Hematopoietic multipotent progenitor cell (in vitro differentiated cells): ENCODE measurements at places on chromosomes 12 and 14.

DNA sequence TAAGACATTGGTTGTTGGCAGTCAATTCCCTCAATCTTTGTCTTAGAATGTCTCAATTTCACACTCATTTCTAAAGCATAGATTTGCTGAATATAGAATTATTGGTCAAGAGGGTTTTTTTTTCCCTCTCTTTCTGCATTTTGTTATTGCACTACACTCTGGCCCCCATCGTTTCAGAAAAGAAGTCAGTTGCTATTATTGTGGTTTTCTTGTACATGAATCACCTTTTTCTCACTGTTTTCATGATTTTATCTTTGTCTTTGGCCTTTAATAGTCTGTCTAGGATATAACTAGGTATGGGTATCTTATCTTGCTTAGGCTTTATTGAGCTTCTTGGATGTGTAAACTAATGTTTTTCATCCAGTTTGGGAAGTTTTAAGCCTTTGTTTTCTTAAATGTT is 194.3 kb upstream of the DAAM1 start:
- no peak for DNase-seq

- no peak for DNase-seq
Measured at GRCh38 chr14:76923431-76924370, 97.5 kb downstream of the LRRC74A start.

- no peak for DNase-seq
Measured at GRCh38 chr14:61620130-61620946, 75.0 kb upstream of the HIF1A start.

GRCh38 chr14:75886636-75887348 is 95.0 kb downstream of the TGFB3 start:
- no peak for DNase-seq

DNA sequence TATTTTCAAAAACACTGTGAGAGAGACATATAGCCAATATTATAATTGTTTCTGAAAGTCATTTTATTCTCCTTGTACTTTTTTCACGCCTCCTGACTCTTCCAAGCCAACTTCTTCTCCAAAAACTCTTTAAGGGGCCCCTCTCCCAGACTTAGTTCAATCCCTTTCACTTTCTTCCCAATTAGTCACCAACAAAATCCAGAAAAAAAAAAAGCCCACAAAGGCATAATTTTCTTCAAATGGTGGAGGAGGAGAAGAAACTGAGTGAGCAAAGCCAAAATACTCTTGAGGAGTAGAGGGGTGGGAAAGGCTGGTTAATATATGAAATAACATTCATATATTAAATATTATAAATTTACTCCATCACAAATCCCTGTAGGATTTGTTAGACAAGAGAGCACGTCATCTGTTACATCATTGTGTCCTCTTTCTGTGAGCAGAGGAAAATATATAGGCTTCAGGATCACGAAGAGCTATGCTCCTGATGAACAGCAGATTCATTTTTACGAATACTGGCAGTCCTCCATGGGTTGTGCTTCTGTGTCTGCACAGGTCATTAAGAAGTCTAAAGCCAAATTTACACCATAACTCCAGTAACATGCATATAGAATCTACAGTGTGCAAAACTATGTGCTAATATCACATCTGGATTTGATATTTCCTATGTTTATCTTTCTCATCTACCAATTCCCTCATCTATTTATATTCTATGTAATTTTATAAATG is 25.9 kb upstream of the NID2 start:
- DNase-seq, result no peak

- no peak for DNase-seq
Measured at GRCh38 chr12:79302162-79302814, 388.5 kb downstream of the PAWR start.

DNA sequence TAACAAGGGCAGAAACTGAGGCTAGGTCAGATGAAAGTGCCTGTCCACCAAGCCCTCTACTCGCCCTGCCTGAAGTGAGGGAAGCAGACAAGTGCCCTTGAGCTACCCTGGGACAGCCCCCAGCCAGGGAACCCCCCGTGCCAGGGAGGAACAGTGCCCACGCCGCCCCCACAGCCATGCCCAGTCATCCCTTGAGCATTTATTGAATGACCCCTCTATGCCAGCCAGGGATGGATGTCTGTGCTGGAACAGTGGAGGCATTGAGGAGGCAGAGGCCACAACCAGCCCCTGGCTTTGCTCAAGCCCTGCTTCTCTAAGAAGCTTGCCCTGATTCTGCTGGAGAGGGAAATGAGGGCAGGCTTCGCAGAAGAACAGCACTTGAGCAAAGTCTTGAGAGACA is 3.7 kb upstream of the AQP6 start:
- no peak for DNase-seq

DNA sequence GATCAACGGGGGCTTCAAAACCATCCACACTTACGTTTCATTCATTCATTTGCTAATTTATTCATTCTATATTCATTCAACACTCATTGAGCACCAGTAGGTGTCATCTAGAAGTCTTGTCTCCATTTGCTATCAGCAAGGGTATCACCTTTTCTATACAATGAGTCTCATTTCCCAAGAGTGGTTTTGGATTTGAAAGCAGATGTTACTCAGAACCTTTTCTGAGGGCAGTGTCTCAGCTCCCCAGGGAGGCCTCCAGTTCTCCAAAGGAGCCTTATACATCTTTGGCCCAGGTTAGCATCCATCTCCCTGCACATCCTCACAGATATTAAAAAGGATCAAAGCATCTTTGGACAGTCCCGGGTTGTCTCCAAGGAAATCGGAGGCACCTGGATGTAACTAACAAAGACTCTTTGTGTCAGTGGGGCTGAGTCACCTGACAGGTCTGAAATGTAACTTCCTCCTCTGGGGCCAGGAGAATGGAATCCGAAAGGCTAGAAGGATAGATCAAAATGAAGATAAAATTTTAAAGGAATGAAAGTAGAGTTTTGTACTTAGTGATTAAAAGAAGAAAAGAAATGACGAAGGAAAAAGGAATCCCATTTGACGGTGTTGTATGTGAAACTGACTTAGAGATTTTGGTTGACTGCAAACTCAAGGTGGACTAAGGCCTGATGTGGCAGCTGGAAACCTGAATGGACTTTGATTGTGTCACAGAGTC is 103.0 kb downstream of the VCPKMT start:
- DNase-seq, result no peak

GRCh38 chr12:5003025-5003666 is 40.5 kb upstream of the KCNA5 start:
- peak; percentile 74 for DNase-seq
